ENCODE measurements at places on chromosomes 6 and 20.

DNA sequence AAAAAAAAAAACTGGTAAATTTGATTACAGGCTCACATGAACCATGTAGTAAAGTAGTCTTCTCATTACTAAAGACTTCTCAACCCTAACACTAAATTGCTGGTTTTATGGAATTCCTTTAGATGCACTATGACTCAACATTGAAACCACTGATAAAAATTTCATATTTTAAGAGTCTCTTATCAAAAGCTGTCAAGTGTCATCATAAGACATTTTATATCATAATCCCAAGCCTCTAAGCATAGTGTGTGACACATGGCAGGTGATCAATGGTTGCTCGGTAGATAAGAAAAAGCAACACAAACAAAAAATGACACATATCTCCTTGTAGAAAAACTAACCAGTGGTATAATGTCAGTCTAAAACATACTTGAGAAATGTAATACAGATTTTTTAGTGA is 258.4 kb downstream of the RNGTT start:
- no peak for DNase-seq

- no peak for DNase-seq
These were observed 74.1 kb upstream of the SLC4A11 start for GRCh38 chr20:3312940-3313682.

- DNase-seq, result no peak
These were observed 1.4 kb upstream of the MARCKS start for GRCh38 chr6:113855500-113856374.

GRCh38 chr6:43989581-43990146 is 137.6 kb downstream of the MRPL14 start:
- DNase-seq, result no peak
